Spinal cord (tissue), 10 donors: ENCODE measurements at places on chromosomes 1 and 21. TPM values are rescaled to one million over a fixed set of nuclear protein-coding genes. Genes with fewer than 3 reads are reported as not detected.

Gene ERICH3
- 13.5 TPM for polyA plus RNA-seq

Gene RHD
- polyA plus RNA-seq = 1.2 TPM

Gene OR14K1
- polyA plus RNA-seq = not detected

Gene SLC1A7
- 0.11 TPM for polyA plus RNA-seq

Gene KLHL17
- polyA plus RNA-seq = 26.0 TPM

Gene MORC3
- 27.9 TPM for polyA plus RNA-seq

Gene ETNK2
- polyA plus RNA-seq = 59.9 TPM

Gene RNF2
- 45.0 TPM for polyA plus RNA-seq

Gene SH3GLB1
- polyA plus RNA-seq = 114 TPM

Gene WNT9A
- polyA plus RNA-seq = 5.4 TPM

Gene MAP3K21
- polyA plus RNA-seq = 5.6 TPM

Gene CAMTA1
- polyA plus RNA-seq = 236 TPM

Gene ANKRD34A
- 9.2 TPM for polyA plus RNA-seq

Gene ZSWIM5
- polyA plus RNA-seq = 14.6 TPM

Gene CELA3B
- polyA plus RNA-seq = not detected

Gene NUDT17
- polyA plus RNA-seq = 10.4 TPM

Gene CDC42SE1
- polyA plus RNA-seq = 89.8 TPM

Gene AHDC1
- polyA plus RNA-seq = 68.9 TPM

Gene RAP1GAP
- 96.3 TPM for polyA plus RNA-seq

Gene LCE1C
- not detected for polyA plus RNA-seq

Gene PPFIA4
- polyA plus RNA-seq = 39.4 TPM

Gene OR2T27
- not detected for polyA plus RNA-seq

Gene RASSF5
- polyA plus RNA-seq = 9.8 TPM

Gene CYP4A22
- polyA plus RNA-seq = 1.0 TPM

Gene C4BPA
- 0.11 TPM for polyA plus RNA-seq

Gene MANEAL
- polyA plus RNA-seq = 50.9 TPM

Gene FBXO2
- polyA plus RNA-seq = 44.0 TPM

Gene CD84
- polyA plus RNA-seq = 3.3 TPM

Gene HHAT
- polyA plus RNA-seq = 5.2 TPM

Gene SHISAL2A
- polyA plus RNA-seq = 1.9 TPM

Gene SUSD4
- 54.4 TPM for polyA plus RNA-seq

Gene RGS16
- 15.0 TPM for polyA plus RNA-seq

Gene DHX9
- polyA plus RNA-seq = 195 TPM

Gene TLCD4
- 6.2 TPM for polyA plus RNA-seq

Gene SRGAP2B
- polyA plus RNA-seq = 68.8 TPM

Gene LRRC53
- polyA plus RNA-seq = 0.06 TPM

Gene CD2
- not detected for polyA plus RNA-seq

Gene SERPINC1
- 0.18 TPM for polyA plus RNA-seq

Gene LDLRAD1
- polyA plus RNA-seq = not detected

Gene SEMA4A
- 42.0 TPM for polyA plus RNA-seq

Gene CFAP141
- 5.6 TPM for polyA plus RNA-seq

Gene GRIK3
- 43.6 TPM for polyA plus RNA-seq

Gene RGSL1
- polyA plus RNA-seq = not detected

Gene HOOK1
- 6.5 TPM for polyA plus RNA-seq

Gene SPRR3
- polyA plus RNA-seq = 0.49 TPM

Gene MYBPH
- 0.35 TPM for polyA plus RNA-seq

Gene RAB7B
- polyA plus RNA-seq = 7.5 TPM

Gene TCHHL1
- not detected for polyA plus RNA-seq

Gene AADACL4
- not detected for polyA plus RNA-seq

Gene TMEM51
- 11.3 TPM for polyA plus RNA-seq

Gene CCDC181
- polyA plus RNA-seq = 14.8 TPM
